8988T (cell line): ENCODE measurements at places on chromosomes 2 and 18.

DNA sequence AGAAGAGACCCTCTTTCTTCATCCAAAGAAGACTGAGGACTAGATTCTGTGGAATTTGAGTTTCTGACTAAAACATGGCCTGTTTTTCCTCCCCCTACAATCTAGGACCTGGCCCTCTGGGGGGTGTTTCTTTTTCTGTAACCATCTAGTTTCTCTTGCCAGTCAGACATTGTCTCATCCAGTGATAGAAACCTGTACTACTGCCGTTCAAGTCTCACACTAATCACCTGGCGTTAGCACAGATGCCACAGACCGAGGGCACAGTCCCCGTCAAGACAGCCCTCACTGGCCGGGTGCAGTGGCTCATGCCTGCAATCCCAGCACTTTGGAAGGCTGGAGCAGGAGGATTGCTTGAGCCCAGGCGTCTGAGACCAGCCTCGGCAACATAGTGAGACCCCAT is 126.9 kb upstream of the NDUFV2 start:
- DNase-seq = no peak

- no peak for DNase-seq
Observed at GRCh38 chr2:25236736-25237135, 68.4 kb upstream of the POMC start.

GRCh38 chr2:109324861-109325260 is 195.9 kb downstream of the SH3RF3 start:
- no peak for DNase-seq

GRCh38 chr2:73176205-73176880 is 26.0 kb upstream of the NOTO start:
- no peak for DNase-seq

- DNase-seq = no peak
Observed at GRCh38 chr2:4528773-4529172, 825.4 kb downstream of the DCDC2C start.

- no peak for DNase-seq
Observed at GRCh38 chr2:198106621-198107385, 302.4 kb downstream of the PLCL1 start.

GRCh38 chr18:22277758-22278157 is 108.4 kb downstream of the GATA6 start:
- no peak for DNase-seq

DNA sequence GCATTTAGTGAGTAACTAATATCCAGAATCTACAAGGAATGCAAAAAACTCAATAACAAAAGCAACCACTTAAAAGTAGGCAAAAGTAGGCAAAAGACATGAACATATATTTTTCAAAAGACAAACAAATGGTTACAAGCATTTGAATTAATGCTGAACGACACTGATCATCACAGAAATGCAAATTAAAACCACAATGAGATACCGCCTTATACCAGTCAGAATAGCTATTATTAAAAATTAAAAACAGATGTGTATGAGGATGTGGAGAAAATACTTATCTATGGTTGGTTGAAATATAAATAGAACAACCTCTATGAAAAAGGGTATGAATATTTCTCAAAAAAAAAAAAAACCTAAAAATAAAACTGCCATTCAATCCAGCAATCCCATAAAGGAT is 51.7 kb downstream of the SNTG2 start:
- no peak for DNase-seq

DNA sequence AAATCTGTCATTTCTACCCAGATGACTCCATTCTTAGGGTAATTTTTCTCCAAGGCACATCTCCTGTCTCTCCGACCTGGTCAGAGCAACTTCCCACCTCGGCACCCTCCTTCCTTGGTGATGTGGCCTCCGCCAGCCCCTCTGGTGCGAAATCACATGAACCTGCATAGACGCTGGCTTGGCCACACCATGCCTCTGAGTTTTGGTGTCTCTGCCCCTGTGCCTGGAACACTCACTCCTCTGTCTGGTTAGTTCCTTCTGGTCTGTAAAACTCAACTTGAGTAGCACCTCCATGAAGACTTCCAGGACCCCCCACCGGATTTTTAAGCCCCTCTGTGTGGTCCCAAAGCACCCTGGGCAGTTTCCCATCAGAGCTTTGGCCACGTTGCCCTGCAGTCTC is 83.2 kb upstream of the OTOS start:
- no peak for DNase-seq

DNA sequence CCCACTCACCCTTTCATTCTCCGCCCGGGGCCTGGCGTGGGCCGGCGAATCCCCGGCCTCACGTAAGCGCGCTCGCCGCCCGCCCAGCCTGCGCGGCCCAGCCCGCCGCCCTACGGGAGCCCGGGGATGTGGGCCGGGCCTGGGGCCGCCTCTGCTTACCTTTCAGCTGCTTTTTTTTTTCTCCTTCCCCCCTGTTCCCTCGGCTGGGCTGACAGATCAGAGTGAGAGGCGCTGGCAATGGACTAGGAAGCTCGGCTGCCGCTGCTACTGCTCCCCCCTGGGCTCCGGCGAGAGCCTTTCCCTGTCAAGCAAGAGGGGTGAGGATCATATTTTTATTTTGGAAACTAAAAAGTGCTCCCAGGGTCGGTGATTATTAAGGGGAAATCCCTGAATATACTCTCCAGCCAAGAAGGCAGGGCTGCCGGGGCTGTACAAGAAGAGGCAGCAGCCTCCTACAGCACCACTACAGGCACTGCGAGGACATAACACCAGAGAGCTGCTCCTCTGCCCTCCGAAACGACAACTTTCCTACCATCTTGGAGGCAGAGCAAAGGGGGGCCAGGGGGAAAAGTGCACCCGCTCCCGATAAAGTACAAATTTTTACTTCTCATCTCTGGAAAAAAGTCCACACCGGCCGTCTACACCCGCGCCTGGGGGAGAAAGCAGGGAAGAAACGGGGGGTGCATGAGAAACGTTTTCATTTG is at the start of gene INO80D:
Gene INO80D, minus strand, starts transcription at position 433 of the 704 bp plus-strand sequence. CDS start 23,158 bp downstream, outside the sequence.
- peak; percentile 23 for DNase-seq

GRCh38 chr18:8045160-8045883 is 478.2 kb downstream of the PTPRM start:
- DNase-seq = no peak

DNA sequence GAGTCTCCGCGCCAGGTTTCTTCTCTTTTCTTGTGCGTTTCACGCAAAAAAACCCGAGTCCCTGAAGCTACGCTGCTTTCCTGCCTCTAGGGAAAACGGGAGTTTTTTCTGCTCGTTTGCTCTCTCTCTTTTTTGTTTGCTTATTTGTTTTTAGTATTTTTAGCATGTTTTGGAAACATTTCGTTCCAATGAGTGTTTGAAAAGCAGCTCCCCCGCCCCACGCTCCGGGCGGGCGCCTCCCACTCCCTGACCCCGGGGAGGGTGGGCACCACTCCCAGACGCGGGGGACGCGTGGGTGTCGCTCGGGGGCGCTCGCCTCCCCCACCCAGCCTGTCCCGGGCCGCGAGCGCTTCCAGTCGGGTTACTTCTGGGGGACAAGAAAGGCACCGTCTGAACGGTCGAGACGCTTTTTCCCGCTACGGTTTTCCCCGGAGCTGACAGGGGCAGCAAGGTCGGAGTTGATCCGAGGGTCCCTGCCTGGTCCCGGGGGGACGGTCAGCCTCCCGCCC is 446 bp upstream of the EFHD1 start:
- DNase-seq = peak; percentile 45

- DNase-seq = no peak
Observed at GRCh38 chr2:120442923-120443571, 97.1 kb downstream of the INHBB start.

- no peak for DNase-seq
Observed at GRCh38 chr2:88831071-88831791, 139.8 kb downstream of the RPIA start.

GRCh38 chr2:234628953-234629352 is 132.1 kb upstream of the ARL4C start:
- DNase-seq = no peak

GRCh38 chr2:65076345-65076710 is 20.1 kb downstream of the CEP68 start:
- DNase-seq = no peak

DNA sequence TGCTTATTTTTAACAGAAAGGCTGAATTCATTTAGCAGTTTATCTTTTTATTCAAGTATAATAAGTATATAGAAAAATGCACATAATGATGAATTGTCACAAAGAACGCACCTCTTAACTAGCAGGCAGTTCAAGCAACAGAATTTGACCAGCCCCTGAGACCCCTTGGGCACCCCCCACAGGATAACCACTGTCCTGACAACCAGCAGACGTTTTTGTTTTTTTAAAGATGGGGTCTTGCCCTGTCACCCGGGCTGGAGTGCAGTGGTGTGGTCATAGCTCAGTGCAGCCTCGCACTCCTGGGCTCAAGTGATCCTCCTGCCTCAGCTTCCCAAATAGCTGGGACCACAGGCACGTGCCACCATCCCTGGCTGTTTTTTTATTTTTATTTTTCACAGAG is 14.0 kb downstream of the PRELID3A start:
- DNase-seq = no peak

- DNase-seq = no peak
Observed at GRCh38 chr2:174781996-174782395, 17.7 kb upstream of the CHRNA1 start.

- no peak for DNase-seq
Observed at GRCh38 chr2:132033365-132033764, 128.4 kb downstream of the ANKRD30BL start.

- DNase-seq = no peak
Observed at GRCh38 chr2:55885127-55885943, 38.2 kb downstream of the EFEMP1 start.

DNA sequence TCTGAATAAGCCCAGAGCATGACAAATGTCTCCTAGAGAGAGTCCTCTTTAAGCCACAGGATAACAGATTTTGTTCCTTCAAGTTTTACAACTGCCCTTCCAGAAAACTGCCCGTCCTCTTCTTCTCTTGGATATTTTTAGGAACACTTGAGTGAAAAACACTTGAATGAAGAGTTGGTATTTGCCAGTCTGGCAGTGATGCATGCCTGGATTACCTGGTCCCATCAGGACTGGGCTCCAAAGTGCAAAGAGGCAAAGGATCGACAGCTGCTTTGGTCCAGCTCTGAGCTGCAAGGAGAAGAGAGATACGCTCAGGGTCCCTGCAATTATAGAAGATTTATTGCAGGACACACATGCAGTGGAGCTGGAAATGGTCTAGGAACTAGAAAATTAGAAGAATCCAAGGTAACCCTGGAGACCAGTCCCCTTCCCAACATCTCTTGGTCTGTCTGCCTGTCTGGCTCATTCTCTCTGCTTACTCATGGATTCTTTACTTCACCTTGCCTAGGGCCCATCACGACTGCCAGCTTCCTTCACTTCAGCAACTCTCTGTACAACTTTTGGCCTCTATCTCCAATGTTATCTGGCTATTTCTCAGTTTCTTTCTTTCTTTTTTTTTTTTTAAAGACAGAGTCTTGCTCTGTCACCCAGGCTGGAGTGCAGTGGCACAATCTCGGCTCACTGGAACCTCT is 112.1 kb upstream of the SIX2 start:
- no peak for DNase-seq

DNA sequence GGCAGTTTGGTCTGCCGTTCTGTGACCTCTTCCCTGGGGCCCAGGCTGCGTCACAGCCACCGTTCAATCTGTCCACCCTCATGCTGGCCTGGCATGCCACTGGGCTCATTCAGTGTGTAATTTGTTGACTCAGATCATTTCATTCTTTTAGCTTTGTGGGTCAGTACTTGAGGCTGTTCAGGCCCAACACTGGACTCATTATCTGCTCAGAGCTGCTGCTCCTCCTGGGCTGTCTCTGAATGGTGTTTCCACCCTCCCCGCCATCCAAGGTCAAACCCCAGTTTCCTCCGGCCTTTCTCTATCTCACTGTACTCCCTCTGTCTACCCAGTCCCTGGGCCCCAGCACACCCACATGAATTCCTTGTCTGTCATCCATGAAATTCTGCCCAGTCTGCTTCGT is 152.4 kb upstream of the NCK2 start:
- no peak for DNase-seq

- no peak for DNase-seq
Observed at GRCh38 chr2:144372410-144373080, 147.4 kb downstream of the ZEB2 start.

GRCh38 chr2:170456914-170457313 is 258.2 kb upstream of the SP5 start:
- no peak for DNase-seq

DNA sequence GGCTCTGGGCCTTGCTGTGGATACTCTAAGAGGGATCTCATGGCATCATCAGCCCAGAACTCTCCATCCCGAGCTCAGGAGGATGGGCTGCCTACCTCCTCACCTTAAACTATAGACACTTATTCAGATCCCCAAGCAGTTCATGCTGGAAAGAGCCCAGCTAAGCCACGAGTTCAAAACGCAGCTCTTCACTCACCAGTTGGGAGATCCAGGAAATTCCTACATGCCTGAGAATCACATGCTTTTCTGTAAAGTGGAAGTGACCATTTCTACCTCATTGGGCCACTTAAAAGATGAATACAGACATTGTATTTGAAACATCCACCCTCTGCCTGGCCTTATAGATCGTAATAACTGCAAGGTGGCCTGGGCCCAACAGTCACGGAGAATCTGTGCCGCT is 6.6 kb downstream of the ATOH8 start:
- DNase-seq = no peak

DNA sequence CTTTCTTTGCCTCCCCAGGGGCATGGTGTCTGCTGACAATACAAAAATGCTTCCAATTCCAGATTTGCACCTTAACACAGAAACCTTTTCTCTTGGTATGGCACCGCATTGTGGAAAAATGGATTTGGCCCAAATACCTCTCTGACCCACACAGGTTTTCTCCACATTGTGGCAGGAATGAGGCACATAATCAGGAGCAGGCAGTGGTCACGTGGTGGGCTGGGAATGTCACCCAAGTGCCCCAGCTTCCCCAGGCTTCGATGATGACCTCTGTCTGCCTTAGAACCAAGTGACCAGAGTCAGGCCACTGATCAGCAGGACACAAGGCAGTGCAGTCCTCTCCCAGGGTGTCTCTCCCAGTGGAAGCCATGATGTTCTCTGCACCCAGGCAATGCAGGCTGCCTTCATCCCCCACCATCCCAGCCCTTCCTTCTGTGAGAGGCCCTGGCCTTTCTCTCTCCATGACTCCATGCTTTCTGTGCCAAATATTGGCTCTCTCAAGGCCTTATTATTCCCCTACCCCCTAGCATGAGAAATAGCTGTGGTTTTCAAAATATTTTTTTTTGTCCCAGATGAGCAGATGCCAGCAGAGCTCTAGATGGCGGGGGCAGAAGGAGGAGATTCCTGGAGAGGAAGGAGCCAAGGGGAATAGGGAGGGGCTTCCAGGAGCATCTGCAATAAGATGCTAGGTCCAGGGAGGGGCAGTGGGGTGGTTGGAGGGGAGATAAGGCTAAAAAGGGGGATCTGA is 198.9 kb downstream of the ACKR3 start:
- no peak for DNase-seq

DNA sequence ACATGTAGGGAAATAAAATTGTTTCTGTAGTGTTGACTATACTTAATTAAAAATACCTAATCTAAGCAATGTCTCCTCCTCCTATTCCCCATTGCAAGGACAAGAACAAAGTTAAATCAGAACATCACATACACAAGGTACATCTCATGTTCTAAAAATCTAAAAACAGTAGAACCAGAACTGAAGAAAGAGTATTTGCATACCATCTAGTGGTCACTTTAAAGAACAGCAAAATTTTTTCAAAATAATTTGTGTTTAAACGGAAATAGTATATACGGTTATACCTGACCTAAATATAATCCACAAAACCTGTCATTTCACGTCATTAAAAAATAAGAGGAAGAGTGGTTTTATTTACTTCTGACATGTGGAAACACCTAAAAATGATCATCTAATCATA is 294.3 kb upstream of the KCNH7 start:
- DNase-seq = no peak

GRCh38 chr2:45974056-45974455 is 322.6 kb downstream of the PRKCE start:
- no peak for DNase-seq
